ENCODE measurements at places on chromosomes 6 and 20. TPM values are rescaled to one million over a fixed set of nuclear protein-coding genes. Genes with fewer than 3 reads are reported as not detected.

The RAB23 gene
- polyA plus RNA-seq = 31.7 TPM

The SERPINB1 gene
- polyA plus RNA-seq = 29.9 TPM

DNA sequence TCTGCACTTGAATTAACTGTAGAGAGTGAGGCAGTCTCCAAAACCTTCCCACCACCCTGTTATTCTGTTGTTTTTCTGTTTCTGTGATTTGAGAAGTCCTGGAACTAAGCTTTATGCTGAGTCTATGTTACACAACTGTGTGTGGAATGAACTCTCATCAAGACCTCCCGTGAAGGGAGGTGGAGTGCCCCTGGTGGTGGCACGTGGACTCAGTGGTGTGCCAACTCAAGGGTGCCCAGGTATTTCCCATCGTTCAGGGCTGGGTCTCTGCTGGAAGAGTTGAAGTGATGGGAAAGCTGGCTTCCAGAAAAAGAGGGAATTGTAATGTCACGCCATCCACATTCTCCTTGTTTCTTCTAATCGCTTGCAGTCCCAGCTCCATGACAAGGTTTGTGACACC, 374.2 kb downstream of the SMOC2 start:
- DNase-seq = no peak

GRCh38 chr6:30265181-30265580, 52.0 kb upstream of the TRIM26 start:
- no peak for DNase-seq

- DNase-seq = no peak
Observed at GRCh38 chr6:169812257-169812644, 60.8 kb downstream of the ERMARD start.

- DNase-seq = no peak
Observed at GRCh38 chr6:167528239-167528638, 203.4 kb downstream of the TTLL2 start.

- no peak for DNase-seq
Observed at GRCh38 chr6:34536959-34537848, 18.9 kb downstream of the SPDEF start.
